ENCODE measurements at places on chromosomes 5 and 9.

- DNase-seq: no peak
Observed at GRCh38 chr9:34884747-34885189, 73.3 kb upstream of the PHF24 start.

GRCh38 chr5:97559827-97560598 is 377.0 kb upstream of the RIOK2 start:
- no peak for DNase-seq

GRCh38 chr5:160133918-160134304 is 14.7 kb upstream of the PWWP2A start:
- DNase-seq: no peak

- no peak for DNase-seq
Observed at GRCh38 chr5:62661126-62661525, 82.5 kb downstream of the LRRC70 start.

DNA sequence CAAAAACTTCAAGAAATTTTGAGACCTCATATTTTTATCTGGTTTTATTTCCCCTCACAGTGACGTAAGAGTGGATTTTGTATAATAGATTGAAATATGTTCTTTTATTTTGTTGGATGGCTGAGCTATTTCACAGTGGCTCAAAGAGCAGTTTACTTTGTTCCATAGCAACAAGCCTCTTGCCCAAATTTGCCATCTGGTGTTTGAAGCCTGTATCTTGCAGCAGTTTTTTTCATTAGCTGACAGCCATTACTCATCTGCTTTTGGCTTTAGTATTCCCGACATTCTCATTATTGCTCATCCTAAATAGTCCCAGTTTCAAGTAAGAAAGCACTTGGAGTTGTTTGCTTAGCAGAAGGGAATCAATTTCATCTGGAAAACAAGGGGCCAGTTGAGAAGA is 36.3 kb downstream of the GDA start:
- no peak for DNase-seq

DNA sequence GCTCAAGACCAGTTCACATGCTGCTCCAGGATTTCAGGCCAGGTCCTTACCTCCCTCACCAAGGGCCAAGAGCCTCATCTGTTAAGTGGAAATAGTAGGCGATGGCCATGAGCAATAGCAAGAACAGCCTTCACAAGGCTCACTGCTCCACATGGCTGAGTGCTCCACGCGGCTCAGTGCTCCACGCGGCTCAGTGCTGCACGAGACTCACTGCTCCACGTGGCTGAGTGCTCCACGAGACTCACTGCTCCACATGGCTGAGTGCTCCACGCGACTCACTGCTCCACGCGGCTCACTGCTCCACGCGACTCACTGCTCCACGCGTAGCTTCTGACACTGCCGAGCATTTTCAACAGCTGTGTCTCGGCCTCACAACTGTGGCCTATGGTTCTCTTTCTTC is 36.4 kb upstream of the ADAMTS2 start:
- DNase-seq: no peak

- DNase-seq: no peak
Observed at GRCh38 chr9:81629440-81629839, 59.9 kb downstream of the TLE1 start.

DNA sequence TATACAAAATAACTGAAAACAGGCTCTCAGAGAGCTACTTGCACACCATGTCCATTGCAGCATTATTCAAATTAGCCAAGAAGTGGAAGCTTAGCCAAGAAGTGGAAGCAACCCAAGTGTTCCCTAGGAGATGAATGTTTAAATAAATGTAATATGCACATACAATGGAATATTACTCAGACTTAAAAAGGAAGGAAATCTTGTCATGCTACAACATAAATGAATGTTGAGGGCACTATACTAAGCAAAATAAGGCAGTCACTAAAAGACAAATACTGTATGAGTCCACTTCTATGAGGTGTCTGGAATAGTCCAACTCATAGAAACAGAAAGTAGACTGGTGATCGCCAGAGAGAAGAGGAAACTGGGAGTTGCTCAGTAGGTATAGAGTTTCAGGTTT is 438.1 kb downstream of the MAT2B start:
- DNase-seq: no peak

DNA sequence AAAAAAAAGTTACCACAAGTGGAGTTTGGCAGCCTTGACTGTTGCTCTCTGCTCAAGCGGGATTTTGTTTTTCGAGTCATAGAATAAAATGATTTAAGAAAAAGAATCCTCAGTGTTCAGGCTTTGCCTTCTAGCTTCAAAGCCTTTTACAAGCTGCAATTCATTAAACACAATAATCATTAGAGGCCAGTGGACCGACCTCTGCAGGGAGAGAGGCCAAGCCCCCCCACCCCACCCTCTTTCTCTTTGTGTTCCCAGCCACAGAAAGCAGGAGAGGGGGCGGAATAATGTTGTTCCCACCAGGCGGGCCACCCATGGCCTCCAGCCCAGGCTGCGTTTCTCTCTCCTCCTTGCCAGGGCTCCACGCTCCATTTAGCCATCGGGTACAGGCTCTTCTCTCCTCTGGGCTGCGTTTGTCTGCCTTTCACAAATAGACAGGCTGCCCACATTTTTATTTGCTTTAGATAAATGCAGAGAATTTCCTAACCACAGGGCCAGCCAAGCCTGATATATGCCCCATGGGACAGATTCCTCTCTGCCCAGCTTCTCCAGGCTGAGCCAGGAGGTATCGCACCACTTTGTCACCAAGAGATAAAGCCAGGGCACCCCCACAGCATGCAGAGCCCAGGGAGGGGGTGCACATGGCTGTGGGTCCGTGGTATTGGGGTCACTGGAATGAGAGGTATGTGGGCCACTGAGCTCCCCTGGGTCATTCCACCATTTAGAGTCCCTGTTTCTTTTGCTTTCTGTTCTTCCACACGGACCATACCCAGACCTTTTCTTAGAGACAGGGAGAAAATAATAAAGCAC is 318.8 kb downstream of the PIK3R1 start:
- no peak for DNase-seq

GRCh38 chr5:74454263-74455030 is 186.1 kb downstream of the ENC1 start:
- DNase-seq: no peak

GRCh38 chr5:39816156-39816845 is 391.5 kb upstream of the DAB2 start:
- no peak for DNase-seq

GRCh38 chr9:97475059-97475458 is 26.4 kb upstream of the TMOD1 start:
- no peak for DNase-seq

DNA sequence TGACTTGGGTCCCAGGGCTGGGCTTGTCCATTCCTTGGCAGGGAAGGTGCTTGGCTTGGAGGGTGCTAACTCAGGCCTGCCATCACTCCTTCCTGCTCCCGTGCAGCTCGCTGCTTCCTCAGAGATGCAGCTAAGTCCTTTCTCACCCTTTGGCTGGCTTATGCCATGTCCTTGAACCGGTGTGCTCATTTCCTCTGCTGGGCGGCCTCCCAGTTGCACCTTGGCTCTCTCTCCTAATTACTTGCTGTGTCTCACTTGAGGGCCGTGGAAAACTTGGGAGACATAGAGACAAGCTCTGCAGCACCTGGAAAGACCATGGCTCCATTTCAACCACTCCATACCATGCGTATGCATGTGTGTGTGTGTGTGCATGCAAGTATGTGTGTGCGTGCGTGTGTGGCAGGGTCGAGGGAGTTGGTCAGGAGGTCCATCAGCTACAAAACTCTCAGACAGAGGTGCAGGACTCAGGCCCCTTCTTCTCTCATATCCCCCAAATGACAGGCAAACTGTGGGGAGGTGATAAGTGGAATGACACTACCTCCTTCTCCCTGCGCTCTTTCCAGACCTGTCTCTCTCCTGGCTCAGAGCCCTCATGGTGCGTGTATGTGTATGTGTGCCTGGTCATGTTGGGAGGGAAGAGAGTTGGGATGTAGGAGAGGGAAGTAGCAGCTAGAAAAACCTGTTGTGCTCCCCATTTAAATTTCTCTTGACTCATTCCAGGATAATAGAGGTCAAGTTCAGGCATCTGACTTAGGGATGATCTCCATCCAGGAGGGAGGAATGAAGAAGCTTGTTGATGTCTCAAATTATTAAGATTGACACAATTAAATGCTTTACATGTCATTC is 17.6 kb upstream of the MTMR12 start:
- no peak for DNase-seq

- no peak for DNase-seq
Observed at GRCh38 chr9:120306561-120306960, 273.4 kb downstream of the CDK5RAP2 start.

DNA sequence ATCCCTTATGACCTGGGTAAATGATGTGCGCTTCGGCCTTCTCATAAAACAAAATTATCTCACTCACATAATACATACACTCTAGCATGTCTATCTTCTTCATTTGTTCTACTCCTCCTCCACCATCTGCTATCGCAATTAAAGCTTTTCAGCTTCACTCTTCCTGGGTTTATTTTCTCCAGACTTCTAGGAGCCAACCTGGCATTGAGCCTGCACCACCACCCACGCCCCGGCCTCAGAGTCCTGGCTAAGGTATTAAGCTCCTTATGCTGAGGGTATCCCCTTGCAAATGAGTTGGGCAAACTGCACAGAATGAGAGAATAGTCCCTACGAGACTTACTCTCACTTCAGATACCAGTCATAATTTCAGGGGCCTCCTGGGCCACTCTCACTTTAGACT is 236.1 kb upstream of the CDH12 start:
- DNase-seq: peak; percentile 66

GRCh38 chr9:130268521-130269211 is 3.1 kb downstream of the HMCN2 start:
- no peak for DNase-seq

DNA sequence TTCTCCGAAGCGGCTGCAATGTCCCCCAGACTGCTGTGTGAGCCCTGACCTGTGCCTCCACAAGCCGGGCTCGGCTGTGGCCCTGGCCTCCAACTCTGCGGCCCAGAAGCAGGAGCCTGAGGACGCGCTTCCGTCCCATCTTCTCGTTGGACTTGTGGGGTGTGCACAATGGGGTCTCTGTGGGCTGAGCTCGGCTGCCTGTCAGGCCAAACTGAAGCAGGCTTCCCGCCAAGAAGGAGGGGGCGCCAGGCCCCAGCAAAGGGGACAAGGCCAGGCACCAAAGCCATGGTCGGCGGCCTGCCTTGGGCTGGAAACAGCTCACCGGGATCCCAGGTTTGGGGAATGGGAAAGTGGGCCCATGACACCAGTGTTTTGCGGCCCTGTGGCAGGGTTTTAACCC is 4.1 kb downstream of the NOTCH1 start:
- DNase-seq: no peak

GRCh38 chr5:58491216-58491892 is at the start of gene GAPT:
Gene GAPT, plus strand, starts transcription at chr5:58491435. Its CDS starts 3,102 bp downstream, at chr5:58494537.
- DNase-seq: no peak

GRCh38 chr9:102202126-102202525 is 463.7 kb upstream of the GRIN3A start:
- DNase-seq: no peak

GRCh38 chr5:107074996-107075395 is 595.7 kb downstream of the EFNA5 start:
- no peak for DNase-seq

- DNase-seq: no peak
Observed at GRCh38 chr5:52859628-52860027, 71.9 kb downstream of the ITGA1 start.

GRCh38 chr5:172575816-172576545 is 65.1 kb upstream of the NEURL1B start:
- DNase-seq: no peak

DNA sequence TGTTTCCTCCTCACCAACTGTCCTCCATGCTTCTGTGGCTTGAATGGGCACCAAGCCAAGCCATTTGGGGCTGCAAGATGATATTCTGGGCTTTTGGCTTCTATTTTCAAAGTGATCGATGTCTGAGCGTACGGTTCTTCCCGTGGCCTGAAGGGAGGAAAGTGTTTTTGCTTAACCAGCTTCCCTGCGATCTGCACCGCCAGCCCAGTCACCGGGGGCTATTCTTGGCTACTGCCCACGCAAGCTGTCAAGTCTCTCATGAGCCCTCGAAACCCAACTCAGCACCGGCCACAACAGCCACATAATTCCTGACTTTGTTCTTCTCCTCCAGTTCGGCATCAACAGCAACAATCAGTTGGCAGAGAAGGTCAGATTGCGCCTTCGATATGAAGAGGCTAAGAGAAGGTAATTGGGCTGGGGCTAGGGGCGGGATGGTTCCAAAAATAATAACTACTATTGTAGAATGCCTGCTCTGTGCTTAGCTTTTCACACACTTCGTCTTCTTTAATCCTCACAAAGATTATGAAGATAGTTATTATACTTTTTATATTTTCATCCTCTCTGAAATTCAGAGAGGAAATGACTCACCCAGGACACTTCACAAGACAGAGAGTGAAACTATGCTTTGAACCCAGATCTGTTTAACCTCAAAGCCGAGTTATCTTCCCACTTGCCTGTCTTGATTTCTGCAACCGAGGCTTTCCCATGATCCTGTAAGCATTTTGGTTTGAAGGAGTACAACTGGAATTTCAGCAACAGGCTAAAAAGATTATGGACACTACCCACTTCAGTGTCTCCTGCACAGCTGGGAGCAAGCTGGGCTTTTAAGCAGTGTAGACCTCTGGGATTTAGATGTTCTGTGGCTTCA is 76.4 kb upstream of the RARS1 start:
- no peak for DNase-seq

DNA sequence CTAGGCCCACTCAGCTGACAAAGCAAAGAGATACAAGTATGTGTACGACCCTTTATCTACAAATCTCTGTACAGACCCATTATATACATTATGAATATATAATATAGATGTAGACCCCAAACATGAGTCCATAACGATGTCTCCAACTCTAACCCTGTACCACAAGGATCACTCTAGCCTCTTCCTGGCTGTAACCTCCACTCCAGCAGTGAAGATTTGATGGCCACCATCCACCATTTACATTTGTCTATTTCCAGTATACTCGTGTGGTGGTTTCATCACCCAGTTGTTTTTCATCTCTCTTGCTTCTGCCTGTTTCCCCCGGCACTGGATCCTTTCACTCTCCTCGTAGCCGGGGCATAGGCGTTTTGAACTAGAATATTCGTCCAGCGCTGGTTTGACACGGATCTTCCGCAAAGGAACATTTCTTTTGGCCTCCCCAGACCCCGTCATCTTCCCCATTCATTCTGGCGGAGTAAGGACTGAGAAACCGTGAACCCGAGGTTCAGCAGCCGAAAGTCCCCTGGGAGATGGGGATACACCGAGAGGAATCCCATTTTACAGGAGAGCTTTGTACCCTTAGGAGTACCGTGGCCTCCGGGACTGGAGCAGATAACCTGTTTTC is 828 bp upstream of the TRIO start:
- DNase-seq: no peak

- no peak for DNase-seq
Observed at GRCh38 chr9:136494012-136494411, 11.2 kb upstream of the SEC16A start.

All from WERI-Rb-1 (cell line).